A172 (cell line): ENCODE measurements at places on chromosomes 13 and 19. TPM values are rescaled to one million over a fixed set of nuclear protein-coding genes. Genes with fewer than 3 reads are reported as not detected.
A peak's percentile ranks its signal among the peaks of the same experiment; 100 is the strongest.

ISYNA1 gene
- total RNA-seq, result 0.72 and 0.98 TPM in 2 replicates

DNA sequence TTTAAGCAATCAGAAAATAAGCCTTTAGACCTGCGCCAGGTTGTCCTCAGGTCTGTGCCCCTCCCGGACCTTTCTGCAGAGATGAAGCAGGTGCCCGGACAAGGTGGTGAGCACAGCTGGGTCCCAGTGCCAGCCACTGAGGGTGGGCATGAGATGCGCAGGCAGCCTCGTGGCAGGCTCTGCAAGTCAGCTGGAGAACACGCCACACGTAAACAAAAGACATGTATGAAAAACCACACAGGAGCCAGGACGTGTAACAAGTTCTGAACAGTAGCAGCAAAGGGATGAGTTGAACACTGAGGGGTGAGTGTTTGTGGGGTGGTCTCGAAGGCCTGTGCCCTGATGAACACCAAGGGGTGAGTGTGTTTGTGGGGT, 68.8 kb upstream of the MCF2L start:
- DNase-seq, result no peak

- no peak for DNase-seq
These were observed 4.6 kb downstream of the KLF12 start for GRCh38 chr13:74129500-74130191.

MAG gene
- total RNA-seq, result not detected in 2 replicates

- peak; percentile 92 for DNase-seq
These were observed 483 bp downstream of the HNRNPL start for GRCh38 chr19:38849147-38849859.

ZNRF4 gene
- total RNA-seq, result not detected in 2 replicates

DNA sequence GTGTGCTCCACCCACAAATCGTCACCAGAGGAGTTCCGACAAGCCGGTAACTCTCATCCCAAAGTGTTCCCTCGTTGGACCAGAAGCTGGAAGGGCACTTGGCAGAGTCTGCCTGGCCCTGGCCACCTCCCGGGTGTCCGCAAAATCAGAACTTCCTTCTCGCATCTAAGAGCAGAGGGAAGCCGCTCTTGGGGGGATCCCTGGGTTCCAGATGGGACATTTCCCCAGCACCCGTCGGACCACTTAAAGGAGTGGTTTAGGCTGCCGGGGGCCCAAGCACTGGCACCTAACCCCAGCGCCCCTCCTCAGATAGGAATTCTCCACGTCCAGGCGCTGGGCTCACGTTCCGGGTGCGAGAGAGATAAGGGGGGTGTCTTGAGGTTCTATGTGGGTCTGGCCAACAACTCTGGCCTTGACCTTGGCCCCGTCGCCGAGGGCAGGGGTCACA, 857 bp upstream of the MAP2K7 start:
- DNase-seq, result no peak

TRPM4 gene
- 3.6 and 7.6 TPM in 2 replicates for total RNA-seq

GRCh38 chr19:8208922-8209461, at the start of gene CERS4:
CERS4 (plus strand) TSS chr19:8209370; CDS start chr19:8251077, 41,707 bp downstream.
- no peak for DNase-seq

DNA sequence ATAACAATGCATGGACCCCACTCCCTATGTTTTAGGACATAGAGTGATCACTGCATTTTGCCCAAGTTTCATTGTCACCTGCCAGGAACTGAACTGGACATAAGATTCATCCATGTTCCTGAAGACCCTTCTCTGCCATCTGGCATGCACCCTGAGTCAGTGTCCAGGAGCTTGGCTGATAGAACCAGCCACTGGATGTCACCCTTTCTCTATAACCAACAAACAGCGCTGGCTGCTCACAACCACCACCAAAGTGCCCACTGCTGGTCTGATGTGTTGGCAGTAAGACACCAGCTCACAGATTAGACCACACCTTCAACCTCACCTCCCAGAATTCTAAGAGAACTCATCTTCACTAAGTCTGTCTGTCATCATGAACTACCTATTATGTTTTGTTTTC, 333.4 kb downstream of the ITGBL1 start:
- DNase-seq, result peak; percentile 61

DNA sequence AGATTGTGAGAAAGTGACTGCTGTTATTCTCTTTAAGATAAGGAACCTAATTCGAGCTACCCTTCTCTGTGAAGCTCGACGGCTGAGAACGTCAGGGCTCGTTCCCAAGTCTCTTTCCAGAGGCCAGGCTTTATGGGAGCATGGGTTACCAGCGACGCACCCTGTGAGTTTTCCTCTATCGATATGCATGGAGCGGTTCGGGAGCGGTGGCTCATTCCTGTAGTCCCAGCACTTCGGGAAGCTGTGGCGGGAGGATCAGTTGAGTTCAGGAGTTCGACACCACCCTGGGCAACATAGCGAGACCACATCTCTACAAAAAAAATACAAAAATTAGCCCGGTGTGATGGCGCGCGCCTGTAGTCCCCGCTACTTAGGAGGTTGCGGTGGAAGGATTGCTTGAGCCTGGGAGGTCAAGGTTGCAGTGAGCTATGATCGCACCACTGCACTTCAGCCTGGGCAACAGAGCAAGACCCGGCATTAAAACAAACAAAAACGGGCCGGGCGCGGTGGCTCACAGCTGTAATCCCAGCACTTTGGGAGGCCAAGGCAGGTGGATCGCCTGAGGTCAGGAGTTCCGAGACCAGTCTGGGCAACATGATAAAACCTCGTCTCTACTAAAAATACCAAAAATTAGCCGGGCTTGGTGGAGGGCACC, 681 bp upstream of the ZNF606 start:
- DNase-seq, result no peak

GRCh38 chr19:13830741-13831536, 35.7 kb downstream of the ZSWIM4 start:
- peak; percentile 40 for DNase-seq

DNA sequence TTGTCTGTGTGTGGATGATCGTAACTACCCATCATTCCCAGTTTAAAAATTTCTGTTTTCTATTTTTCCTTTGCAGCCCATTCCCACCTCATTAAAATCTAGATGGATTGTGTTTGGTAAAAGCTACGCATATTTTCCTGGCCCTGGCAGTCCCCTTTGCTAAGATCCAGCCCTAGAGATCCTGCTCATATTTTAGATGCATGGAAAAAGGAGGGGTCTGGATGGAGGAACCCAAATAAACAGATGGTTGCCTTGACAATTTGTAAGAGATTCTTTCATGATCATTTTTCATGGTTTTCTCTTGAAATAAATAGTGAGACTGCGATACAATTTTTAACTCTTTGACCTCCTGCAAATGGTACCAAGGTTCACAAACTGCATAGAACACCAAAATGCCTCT, 174.4 kb downstream of the SLC7A1 start:
- no peak for DNase-seq

GRCh38 chr19:28614634-28615545, 598.1 kb downstream of the UQCRFS1 start:
- no peak for DNase-seq

DNA sequence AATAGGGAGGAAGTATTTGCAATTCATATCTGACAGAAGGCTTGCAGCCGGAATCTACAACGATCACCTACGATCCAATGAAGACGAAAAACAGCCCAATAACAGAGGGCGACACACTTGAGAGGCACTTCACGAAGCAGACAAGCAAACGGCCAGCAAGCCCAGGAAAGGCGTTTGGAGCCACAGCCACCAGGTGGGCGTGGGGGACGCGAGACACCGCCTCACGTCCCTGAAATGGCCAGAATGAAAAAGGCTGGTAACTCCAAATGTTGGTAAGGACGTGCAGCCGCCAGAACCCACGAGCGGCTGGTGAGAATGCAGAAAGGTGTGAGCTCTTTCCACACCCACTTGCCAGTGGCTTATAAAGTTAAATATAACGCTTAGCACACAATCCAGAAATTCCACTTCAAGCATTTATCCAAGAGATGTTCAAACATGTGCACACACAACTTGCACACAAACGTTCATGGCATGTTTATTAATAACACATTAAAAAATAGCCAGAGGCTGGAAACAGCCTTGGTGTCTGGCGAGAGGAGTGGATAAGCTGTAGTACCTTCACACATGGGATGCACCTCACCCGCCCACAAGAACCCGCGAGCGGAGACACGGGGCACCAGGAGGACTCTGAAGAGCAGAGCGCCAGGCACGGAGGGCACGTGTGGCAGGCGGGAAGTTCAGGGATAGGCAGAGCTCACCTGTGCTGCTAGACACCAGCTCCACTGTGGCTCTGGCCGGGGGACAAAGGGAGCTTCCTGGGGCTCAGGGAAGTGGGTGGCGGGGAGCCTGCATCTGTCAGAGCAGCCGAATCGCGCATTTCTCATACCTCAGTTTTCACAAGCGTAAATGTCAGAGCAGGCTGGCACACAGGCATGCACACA, 89.3 kb downstream of the SPACA7 start:
- no peak for DNase-seq

GRCh38 chr13:109644069-109644750, 142.2 kb downstream of the IRS2 start:
- no peak for DNase-seq

- no peak for DNase-seq
These were observed 14.3 kb upstream of the GPR18 start for GRCh38 chr13:99272481-99272880.

ENOX1 gene
- total RNA-seq, result 1.0 TPM in 1 of 2 replicates, not detected in the other

KCNN1 gene
- total RNA-seq, result 0.14 TPM in 1 of 2 replicates, not detected in the other

- no peak for DNase-seq
These were observed 18.1 kb downstream of the N4BP2L1 start for GRCh38 chr13:32409561-32410421.

TPP2 gene
- 48.4 and 86.1 TPM in 2 replicates for total RNA-seq

SBK3 gene
- 0.19 and 0.81 TPM in 2 replicates for total RNA-seq

ZNF83 gene
- total RNA-seq, result 57.1 and 57.3 TPM in 2 replicates

PGLYRP1 gene
- total RNA-seq, result not detected in 2 replicates

ZNF625 gene
- total RNA-seq, result 7.7 and 14.5 TPM in 2 replicates

TMEM91 gene
- 0.98 and 2.1 TPM in 2 replicates for total RNA-seq

DNA sequence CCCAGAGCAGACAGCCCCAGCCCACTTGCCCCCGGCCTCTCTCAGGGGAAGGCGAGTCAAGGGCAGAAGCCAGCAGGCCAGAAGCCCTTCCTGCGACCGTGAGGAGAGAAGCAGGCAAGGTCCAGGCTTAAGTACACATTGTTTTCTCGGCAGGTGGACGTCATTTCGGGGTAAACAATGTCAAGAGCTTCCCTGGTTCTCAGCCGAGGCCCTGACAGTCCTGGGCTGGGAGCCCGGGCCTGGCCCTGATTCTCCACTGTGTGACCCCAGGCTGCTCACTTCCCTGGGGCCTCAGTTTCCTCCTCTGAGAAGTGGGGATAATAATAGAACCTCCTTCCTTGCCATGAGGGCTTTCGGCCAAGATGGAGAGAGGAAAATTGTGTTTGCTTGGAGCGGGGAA, 19.4 kb downstream of the PLVAP start:
- no peak for DNase-seq

DNA sequence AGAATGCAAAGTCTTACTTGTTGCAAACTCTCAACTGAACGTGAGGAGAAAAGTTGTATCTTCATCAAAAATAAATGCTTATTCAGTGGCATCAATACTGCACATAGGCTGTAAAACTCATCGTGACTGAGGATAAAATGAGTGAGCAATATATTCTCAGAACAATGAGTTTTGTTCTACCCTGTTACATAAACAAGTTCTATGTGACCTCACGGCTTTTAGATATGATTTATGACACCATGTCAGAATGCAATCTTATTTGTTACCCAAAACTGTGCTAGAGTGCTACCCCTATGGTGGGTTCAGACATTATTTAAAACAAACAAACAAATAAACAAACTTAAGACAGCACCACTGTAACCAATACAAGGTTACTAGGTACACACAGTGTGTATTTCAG, 55.4 kb downstream of the FOXO1 start:
- no peak for DNase-seq

DNA sequence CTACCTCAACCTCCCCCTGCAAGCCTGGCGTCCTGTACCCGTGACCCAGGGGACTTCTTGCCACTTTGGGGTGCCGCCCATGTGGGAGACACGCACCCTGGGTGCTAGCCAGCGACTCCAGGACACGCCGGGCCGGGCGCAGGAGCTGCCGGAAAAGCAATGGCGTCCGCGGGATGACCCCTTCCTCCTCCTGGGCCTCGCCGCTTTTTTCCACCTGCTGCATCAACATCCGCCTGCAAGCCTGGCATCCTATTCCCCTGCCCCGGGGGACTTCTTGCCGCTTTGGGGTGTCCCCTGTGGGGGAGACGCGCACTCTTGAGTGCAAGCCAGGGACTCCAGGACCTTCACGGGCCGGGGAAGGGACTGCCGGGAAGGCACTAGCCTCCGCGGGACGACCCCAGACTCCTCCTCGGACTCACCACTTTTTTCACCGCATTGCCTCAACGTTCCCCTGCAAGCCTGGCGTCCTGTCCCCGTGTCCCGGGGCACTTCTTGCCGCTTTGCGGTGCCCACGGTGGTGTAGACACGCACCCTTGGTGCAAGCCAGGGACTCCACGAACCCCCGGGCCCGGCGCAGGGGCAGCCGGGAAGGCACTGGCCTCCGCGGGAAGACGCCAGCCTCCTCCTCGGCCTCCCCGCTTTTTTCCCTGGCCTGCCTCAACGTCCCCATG, 237.8 kb downstream of the TUBA3C start:
- DNase-seq, result no peak
